Activated CD8-positive, alpha-beta memory T cell treated with anti-CD3 and anti-CD28 coated beads for 1 hour (primary cell): ENCODE measurements at places on chromosomes 6 and 20.

DNA sequence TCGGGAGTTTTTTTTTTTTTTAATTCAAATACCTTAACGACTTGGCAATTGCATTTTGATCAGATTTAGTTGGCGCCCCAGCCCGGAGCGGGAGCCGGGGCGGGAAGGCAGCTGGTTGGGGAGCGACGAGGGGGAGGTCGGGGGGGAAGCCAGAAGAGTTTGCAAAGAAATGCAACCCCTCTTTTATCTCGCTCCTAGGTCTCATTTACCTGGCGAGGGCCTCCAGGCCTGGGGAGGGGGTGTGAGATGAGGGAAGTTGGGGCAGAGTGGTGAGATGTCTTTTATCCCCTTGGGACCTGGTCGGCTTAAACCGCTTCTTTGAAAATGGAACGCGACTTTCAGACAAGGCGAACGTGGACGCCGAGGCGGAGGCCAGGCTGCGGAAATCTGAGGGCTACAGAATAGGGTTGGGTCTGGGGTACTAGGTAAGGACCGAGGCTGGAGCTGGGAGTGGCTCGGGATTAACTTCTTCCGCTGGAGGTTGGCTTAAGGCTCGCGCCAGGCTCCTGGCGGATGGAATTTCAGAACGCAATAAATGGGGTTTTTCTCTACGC lies 40.3 kb downstream of the NCR2 start:
- no peak for DNase-seq

- DNase-seq = no peak
These were observed 85.7 kb downstream of the DTNBP1 start for GRCh38 chr6:15577106-15577505.

DNA sequence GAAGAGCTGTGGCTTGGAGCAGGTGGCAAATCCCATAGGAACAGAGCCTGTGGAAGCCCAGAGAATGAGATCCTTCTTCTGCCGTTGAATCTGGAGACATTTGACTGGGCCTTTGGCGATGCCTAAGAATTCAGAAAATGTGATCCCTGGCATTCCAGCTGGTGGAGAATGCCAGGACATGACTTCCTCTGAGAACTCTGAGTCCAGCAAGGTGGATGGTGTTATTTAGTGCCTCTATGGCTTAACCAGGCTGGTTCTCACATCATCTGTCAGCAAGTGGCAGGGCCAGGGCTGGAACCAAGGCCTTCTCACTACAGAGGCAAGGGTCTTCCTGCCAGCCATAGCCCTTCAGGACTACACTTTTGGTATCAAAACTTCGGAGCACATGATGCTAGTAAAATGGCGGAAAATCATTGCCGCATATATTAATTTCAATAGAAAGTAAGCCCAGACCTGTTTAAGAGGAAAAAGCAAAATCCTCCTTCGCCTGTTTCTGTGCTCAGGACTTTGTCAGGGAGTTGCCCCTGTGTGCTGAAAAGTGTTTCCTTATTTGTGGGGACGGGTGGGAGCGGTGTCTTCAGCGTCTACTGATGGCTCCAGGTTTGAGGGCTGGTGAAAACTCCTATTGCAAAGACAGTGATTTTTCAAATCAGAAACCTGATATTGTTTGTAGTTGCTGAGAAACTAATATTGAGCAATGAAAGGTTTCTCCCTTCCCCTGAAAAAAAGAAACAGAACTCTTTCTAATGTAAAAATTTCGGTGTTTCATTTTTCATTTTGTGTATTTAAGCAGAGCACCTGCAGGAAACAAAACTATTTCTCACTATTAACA lies 23.9 kb downstream of the DUSP22 start:
- DNase-seq = no peak

DNA sequence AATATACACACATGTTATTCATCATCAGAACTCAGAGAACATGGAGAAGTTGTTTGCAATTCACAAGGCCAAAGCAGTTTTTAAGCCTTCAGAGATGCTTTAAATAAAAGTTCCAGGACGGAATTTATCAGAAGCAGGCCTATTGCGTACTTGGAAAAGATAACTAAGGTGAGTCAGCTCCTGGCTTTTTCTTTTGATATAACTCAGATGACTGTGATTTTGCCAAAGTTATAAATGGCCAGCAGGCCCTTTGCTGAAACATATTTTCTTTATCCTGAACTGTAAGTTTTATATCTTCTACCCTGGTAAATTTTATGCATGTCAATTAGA lies 55.0 kb upstream of the PLCB1 start:
- no peak for DNase-seq

DNA sequence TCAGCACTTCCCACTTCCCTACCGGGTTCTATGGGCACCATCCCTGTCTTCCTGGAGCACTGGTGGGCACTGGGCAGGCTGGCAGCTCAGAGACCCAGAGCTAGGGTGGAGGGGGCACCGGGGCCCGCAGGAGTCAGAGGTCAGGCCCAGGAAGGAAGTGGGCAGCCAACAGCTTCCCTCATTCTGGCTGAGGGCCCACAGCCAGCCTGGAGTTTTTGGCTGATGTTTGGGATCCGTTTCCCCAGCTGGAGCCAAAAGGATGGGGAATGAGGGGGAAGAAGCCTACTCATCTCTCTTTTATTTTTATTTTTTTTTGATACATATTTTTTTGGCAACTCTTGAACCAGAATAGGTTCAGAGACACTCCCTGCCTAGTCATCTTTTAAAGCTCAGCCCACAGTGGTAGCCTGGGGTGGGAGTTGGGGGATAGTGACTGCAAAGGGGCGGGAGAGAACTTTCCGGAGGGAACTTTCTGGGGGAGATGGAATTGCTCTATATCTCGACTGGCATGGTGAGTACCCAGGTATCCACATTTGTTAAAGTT lies 54.2 kb upstream of the MLN start:
- no peak for DNase-seq

GRCh38 chr6:12345694-12346058 lies 55.5 kb downstream of the EDN1 start:
- no peak for DNase-seq

- DNase-seq = no peak
These were observed 9.9 kb upstream of the SNX9 start for GRCh38 chr6:157813191-157813590.

GRCh38 chr20:57496592-57496991 lies 28.3 kb downstream of the CTCFL start:
- no peak for DNase-seq

- DNase-seq = no peak
These were observed 43.6 kb upstream of the FAM83B start for GRCh38 chr6:54802775-54803634.

GRCh38 chr20:33062825-33063149 lies 9.1 kb downstream of the BPIFB3 start:
- DNase-seq = no peak

DNA sequence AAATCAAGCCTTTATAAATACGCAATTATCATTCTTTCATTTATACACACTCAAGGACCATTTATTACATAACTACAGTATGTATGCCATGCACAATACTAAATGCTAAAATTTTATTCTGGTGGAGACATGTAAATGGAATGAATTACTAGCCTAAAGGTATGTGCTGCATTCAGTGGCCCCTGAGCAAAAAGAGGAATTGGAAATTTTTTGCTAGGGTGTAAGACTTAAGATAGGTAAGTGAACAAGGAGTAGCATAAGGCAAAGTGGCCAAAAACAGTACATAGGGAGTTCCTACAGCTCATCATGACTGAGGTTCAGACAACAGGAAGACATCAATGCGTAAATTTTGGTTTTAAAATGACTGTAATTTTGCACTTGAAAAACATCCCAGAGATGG lies 2.3 kb upstream of the MTFR2 start:
- DNase-seq = no peak

- DNase-seq = no peak
These were observed 775 bp downstream of the PFDN4 start for GRCh38 chr20:54208548-54209176.

DNA sequence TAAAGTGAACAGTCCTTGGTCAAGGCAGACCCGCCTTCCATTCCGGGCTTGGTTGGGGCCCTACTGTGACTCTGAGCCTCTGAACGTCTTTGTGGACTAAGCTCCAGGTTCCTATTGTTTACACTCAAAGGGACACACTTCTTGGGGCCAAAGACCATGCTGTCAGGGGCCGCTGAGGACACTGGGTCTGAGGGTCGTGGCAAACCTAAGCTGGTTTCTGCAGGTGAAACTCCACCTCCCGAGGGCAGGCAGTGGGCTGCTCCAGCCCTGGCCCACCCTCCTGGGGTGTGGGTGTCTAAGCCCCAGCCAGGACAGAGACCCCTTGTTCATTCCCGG lies 43.1 kb downstream of the DSTN start:
- no peak for DNase-seq

- no peak for DNase-seq
These were observed 15.9 kb upstream of the TRERF1 start for GRCh38 chr6:42467651-42468050.

GRCh38 chr20:12395353-12395752 lies 477.7 kb downstream of the BTBD3 start:
- no peak for DNase-seq

DNA sequence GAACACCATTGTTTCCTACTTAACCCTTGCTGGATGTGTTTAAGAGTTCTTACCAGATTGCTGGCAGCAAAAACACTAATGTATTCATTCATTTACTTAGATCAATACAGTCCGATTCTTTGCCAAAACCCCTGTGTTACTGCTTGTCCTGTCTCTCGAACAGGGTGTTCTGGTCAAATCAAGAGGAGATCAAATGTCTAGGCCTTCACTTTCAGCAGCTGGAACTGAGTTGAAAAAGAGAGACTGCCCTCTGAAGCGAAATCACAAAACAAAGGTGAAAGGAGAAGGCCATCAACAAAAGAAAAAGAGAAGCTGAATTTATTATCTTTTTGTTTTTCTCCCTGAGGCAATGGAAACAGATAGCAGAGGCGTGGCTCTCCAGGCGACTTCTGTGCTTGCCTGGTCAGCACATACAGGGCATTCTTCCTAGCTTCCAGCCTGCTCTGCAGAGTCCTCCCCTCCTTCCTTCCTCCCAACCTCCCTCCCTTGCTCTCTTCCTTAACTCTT lies 44.1 kb upstream of the GCM1 start:
- DNase-seq = no peak

- DNase-seq = no peak
These were observed 43.5 kb downstream of the NUP153 start for GRCh38 chr6:17663226-17663625.

- no peak for DNase-seq
These were observed 37.8 kb upstream of the STX16 start for GRCh38 chr20:58613061-58613854.

DNA sequence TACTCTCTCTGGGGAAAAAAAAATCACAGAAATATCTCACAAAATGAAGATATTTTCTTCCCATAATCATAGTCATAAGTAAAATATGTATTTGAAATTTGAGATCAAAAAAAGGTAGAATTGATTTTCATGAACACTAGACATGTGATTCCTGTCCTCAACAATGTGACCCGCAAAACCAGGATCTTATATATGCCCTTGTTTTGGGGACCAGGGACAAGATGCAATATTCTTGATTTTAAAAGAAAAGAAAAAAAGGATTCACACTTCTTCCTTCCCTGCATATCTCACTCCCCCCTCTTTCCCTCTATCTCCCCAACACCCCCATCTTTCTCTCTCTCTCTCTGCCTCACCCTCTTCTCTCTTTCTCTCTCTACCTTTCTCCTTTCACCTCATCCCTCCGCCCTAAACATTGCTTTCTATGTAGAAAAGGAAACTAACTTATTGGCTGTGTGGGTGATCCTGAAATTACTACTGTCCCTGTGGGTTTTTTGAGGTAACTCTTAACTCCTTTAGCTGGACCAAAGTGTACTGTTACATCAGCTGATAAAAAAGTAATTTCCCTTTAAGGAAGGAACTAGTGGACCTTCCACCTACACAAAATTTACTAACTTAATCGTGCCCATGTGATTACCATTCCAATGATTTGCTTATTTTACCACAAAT lies 85.6 kb downstream of the AIG1 start:
- no peak for DNase-seq

GRCh38 chr6:37565267-37566110 lies 65.8 kb upstream of the CCDC167 start:
- no peak for DNase-seq

GRCh38 chr20:61086031-61086430 lies 166.0 kb upstream of the CDH4 start:
- DNase-seq = no peak

DNA sequence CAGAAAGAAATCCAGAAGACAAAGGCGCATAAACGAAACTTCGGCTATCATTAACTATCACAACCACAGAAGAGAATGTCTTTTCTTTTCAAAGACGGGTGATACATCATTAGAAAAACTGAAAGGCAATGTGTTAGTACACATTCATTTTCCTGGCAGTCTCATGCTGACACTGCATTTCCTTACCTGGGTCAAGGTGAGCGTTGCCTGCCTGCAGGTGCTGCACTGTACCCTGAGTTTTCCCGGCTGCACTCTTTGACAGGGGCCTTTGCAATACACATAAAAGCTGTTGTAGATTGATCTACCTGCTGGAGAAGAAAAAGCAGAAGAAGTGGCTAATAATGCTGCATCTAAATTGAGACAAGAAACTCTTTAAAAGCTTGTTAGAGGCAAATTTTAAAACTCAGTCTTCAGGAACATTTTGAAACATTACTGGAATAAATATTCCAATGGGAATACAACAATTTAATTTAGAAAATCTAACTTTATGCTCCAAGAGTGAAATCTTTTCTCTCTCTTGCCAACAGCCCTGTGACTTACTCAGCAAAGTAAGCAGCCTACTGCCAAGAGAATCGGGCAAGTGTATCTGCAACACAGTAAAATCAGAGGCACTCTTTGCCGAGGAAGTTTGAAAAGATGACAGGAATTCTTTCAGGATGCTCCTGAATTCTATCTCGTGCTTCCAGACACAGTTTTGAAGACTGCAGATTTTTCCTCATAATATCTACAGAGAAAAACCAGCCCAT lies 526.4 kb downstream of the PRKN start:
- no peak for DNase-seq

- no peak for DNase-seq
These were observed 188.7 kb upstream of the FBXL4 start for GRCh38 chr6:99136488-99136887.

DNA sequence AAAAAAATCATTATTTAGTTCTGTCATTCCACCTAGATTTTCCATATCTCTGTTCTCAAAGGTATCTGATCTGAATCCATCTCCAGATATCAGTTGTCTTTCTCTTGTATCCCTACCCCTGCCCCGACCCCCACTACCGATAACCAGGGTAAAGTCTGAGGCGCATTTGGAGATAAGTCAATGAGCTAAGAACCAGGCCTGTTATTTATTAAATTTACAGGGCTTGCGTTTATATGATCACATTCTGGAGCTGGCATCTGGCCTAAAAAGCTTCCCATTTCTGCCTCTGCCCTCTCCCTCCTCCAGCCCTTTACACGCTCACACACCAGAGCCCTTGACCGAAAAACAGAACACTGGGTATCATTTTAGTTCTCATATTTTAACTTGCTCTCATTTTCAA lies 144.7 kb downstream of the ALDH8A1 start:
- DNase-seq = no peak

DNA sequence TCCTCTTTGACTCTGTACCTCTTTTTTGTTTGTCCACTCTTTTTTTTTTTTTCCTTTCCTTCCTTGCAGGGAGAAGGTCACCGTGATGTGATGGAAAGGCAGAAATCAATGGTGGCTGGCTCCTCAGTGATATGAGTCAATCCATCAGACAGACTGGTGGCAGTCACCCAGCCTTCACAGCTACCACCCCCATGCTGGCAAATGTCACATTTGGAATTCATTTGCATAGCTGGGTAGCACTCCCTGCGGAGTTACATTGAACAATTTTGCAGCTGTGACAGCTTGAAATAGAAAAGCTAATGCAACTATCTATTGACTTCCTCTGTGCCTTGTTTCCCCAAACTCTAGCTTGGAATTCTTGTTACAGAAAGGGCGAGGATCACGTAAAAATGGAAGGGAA lies 668.4 kb downstream of the C6orf118 start:
- no peak for DNase-seq

- DNase-seq = no peak
These were observed 41.0 kb downstream of the PSMB9 start for GRCh38 chr6:32895006-32895345.
